ENCODE measurements at places on chromosomes 4 and X. TPM values are rescaled to one million over a fixed set of nuclear protein-coding genes. Genes with fewer than 3 reads are reported as not detected.

The CDX4 gene
- total RNA-seq = not detected

The TLR2 gene
- 9.3 TPM for total RNA-seq

The PNMA6F gene
- not detected for total RNA-seq

The PFKFB1 gene
- not detected for total RNA-seq

The HPSE gene
- 1.3 TPM for total RNA-seq

The VSIG4 gene
- total RNA-seq = not detected
